ENCODE measurements at places on chromosomes 12 and 14.

DNA sequence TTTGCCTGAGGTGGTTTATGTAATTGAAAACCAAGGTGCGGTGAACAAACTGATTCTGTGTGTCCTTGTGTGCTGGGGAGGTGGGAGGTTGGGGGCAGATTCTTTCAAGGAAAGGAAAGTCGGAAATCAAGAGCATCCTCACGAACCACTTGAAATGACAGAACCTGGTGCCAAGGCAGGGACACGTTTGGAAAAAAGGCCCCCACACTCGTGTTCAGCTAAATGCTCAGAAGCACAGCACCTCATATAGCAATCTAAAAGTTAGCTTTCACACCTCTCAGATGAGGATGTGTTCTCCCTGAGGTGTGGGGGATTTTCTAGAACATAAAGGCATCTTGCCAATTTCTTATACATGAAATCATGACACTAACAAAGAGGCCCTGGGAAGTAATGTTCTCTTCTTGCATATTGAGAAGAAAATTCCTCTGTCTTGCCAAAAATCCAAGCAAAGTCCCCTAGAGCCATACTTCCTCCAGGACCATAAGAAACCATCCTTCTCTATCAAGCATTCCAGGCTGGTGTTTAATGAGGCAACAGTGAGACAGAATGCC lies 119.6 kb downstream of the PLXNC1 start:
- DNase-seq, result peak; percentile 12

DNA sequence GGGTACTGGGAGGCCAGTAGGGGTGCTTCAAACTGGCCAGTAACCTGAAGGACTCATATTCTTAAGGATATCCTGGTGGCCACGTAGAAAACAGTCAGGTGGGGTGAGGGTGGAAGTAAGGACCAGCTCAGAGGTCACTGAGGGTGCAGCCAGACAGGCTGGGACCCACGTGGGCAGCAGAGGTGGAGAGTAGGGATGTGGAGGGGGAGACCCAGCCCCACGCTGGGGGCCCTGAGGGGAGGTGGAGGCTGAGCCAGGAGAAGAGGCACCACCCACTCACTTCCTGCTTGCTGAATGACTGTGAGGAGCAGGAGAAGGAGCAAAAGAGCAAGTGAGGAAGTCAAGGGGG lies 12.6 kb upstream of the SERPINA3 start:
- DNase-seq, result no peak

DNA sequence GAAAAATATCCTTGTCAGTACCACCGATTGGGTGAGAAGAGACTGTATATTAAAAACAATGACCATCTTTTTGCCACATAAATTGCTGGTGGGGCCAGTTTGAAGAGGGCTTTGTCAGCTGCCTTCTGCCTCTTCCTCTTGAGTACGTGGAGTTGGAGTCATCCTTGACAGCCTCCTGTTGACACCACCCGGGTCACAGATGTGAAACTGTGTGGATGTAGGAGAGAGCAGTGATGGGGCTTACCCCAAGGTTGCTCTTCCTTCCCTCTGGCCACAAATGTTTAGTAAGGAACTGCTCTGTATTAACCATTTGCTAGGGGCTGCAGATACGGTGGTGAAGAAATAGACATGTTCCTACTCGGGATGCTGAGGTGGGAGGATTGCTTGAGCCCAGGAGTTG lies 12.2 kb downstream of the PTPN11 start:
- DNase-seq, result no peak

DNA sequence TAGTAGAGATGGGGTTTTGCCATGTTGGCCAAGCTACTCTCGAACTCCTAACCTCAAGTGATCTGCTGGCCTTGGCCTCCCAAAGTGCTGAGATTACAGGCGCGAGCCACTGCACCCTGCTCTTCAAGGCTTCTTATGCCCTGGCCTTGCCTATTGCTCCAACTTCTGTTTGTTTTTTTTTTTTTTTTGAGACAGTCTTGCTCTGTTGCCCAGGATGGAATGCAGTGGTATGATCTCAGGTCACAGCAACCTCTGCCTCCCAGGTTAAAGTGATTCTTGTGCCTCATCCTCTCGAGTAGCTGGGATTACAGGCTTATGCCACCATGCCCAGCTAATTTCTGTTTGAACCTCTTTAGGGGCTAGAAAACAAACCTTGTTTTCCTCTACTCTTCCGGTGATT lies 6.0 kb upstream of the ABCD4 start:
- no peak for DNase-seq

GRCh38 chr14:24037658-24038037 lies 14.2 kb upstream of the CARMIL3 start:
- DNase-seq, result no peak

DNA sequence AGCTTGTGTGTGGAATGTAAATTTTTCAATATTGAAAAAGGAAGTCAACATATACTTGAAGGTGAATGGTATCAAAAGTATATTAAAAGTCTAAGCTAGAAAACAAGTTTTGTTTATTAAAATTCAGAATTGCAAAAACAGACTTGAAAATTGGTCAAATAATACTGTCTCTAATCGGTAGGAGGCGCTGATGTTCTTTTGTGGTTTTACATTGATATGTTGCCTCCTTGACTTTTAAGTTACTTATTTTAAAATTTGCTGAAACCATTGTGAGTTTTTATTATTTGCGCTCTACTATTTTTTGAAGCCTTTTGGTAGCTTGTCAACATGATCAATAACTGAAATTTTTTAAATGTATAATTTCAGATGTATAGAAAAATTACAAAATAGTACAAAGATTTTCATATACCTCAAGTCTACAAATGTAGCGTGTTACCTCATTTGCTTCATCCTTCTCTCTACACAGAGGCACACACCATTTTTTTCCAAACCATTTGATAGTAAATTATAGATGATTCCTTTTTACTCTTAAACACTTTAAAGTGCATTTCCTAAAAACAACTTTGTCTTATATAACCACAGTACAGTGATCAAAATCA lies 6.9 kb downstream of the RTRAF start:
- DNase-seq, result no peak

- DNase-seq, result no peak
Observed at GRCh38 chr12:25924491-25925001, 33.9 kb upstream of the RASSF8 start.

GRCh38 chr12:117342682-117343081 lies 18.7 kb downstream of the NOS1 start:
- no peak for DNase-seq

DNA sequence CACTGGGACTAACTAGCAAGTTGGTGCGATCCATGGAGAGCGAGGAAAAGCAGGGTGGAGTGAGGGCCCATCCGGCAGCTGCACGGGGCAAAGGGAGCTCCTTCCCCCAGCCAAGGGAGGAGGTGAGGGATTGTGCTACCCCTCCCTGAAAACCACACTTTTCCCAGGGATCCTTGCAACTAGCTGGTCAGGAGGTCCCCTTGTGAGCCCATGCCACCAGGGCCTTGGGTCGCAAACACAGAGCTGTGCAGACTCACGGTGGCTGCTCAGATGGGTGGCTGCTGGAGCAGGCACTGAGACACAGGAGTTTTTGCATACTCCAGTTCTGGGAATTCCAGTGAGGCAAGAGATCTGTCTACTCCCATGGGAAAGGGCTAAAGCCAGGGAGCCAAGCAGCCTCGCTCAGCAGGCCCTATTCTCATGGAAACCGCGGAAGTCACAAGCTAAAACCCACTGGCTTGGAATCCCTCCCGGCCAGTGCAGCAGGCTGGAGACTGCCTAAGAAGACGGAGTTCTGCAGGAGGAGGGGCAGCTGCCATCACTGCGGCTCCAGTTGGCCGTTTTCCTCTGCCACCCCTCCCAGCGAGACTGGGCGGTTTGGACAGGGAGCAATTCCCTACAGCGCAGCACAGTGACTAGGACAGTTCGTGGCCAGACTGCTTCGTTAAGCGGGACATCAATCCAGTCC lies 10.9 kb upstream of the ZNF705A start:
- DNase-seq, result peak; percentile 81

DNA sequence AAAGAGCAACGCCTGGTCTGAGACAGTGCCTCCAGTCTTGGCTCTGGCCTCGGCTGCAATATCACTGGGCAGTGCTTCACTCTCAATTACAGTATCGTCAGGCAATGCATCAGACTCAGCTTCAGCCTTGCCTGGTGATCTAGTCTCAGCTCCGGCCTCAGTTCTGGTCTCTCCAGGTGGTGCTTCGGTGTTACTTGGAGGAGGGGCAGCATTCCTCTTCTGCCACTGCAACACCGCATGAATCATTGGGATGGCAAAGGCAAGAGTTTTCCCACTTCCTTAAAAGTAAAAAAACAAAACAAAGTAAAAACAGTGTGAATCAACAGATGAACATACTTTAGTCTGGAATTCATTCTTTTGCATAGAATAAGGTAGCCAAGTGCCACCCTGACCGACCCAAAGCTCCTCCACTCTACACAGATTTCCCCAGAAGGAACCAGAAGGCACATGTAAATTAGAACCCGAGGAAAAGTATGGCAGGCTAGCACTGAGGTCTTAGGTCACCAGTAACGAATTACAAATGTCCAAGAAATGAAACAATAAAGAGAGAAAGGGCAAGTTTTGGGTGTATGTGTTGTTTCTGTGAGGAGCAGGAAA lies 18.6 kb downstream of the DDX24 start:
- DNase-seq, result peak; percentile 38

- no peak for DNase-seq
Observed at GRCh38 chr12:52778833-52779232, 1.7 kb upstream of the KRT76 start.

GRCh38 chr12:98371419-98371818 lies 144.0 kb upstream of the TMPO start:
- no peak for DNase-seq

GRCh38 chr14:28412077-28412476 lies 354.5 kb upstream of the FOXG1 start:
- no peak for DNase-seq

- DNase-seq, result peak; percentile 63
Observed at GRCh38 chr12:63930971-63931370, 86.5 kb downstream of the SRGAP1 start.

Data from AG08395 (cell line).